ENCODE measurements at places on chromosomes 3 and 15. TPM values are rescaled to one million over a fixed set of nuclear protein-coding genes. Genes with fewer than 3 reads are reported as not detected.

Gene C3orf20
- total RNA-seq: not detected

Gene HRG
- total RNA-seq: not detected

Gene IFT80
- 9.1 TPM for total RNA-seq

Gene GOLGA8G
- total RNA-seq: not detected

Gene LRRC34
- total RNA-seq: 3.8 TPM

Gene CLSTN2
- not detected for total RNA-seq

Gene SLC9A9
- not detected for total RNA-seq

Gene PGBD4
- 2.6 TPM for total RNA-seq

Gene CELSR3
- total RNA-seq: 1.1 TPM

Gene LRRN1
- total RNA-seq: not detected

Gene NRROS
- total RNA-seq: 0.29 TPM

Gene LRTM1
- total RNA-seq: not detected

Gene CHAC1
- 13.3 TPM for total RNA-seq

Gene HOMER2
- 29.5 TPM for total RNA-seq

Gene C3orf70
- total RNA-seq: not detected

Gene STRIT1
- not detected for total RNA-seq

Gene ENTPD3
- 7.1 TPM for total RNA-seq

Gene TRANK1
- total RNA-seq: 2.4 TPM

Gene UROC1
- total RNA-seq: not detected

Gene GATA2
- total RNA-seq: 26.8 TPM

Gene RPL29
- 1,807 TPM for total RNA-seq

Gene DUOX2
- total RNA-seq: not detected

Gene CD276
- 85.6 TPM for total RNA-seq

Gene EPHB1
- total RNA-seq: 0.92 TPM

Gene SNURF
- total RNA-seq: 13.1 TPM

Gene SERINC4
- not detected for total RNA-seq

Gene COL6A6
- total RNA-seq: not detected

Gene COL6A5
- not detected for total RNA-seq

Gene GP9
- total RNA-seq: not detected

Gene TRAT1
- not detected for total RNA-seq

Gene PRR20G
- total RNA-seq: not detected

Gene IMP3
- total RNA-seq: 92.6 TPM

Gene TMC3
- total RNA-seq: not detected

Gene SCG5
- 1.6 TPM for total RNA-seq

Gene RHCG
- total RNA-seq: not detected

Gene CD86
- not detected for total RNA-seq

Gene PLS1
- 20.1 TPM for total RNA-seq

Gene ZCWPW2
- total RNA-seq: not detected

Gene CAMP
- not detected for total RNA-seq

Gene GOLGA8Q
- not detected for total RNA-seq
